PC-3 (cell line): ENCODE measurements at places on chromosomes 1 and 21.
A peak's percentile ranks its signal among the peaks of the same experiment; 100 is the strongest.

DNA sequence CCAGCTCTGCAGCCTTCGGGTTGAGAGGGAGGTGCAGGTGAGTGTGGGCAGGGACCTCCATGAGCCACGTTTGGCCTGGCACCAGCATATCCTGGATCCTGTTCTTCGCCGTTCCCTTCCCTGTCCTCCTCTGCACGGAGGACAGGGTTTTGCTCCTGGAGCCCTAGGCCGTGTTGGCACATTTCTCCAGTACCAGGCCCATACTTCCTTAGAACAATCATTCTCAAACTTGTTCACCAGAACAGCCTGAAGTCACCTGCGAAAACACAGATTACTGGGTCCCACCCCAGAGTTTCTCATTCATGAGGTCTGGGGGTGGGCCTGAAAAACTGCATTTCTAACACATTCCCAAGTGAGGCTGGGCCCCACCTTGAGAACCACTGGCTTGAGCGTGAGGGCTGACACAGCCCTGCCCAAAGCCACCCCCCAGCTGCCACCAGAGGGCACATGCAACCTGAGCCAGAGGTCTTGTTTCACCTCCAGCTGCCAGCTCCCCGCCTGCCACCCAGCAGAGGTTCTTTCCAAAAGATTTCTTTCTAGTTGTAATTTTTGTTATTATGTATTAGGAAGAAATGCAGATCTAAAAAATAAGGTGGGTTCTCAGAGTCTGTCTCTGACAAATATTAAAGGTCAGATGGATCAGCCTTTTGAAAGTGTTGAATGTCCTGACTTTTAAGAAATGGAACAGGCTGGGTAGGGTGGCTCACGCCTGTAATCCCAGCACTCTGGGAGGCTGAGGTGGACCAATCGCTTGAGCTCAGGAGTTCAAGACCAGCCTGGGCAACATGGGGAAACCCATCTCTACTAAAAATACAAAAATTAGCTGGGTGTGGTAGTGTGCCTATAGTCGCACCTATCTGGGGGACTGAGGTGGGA, 39.6 kb upstream of the LDLRAP1 start:
- DNase-seq = peak; percentile 62

- DNase-seq = no peak
These were observed 51.6 kb upstream of the CNTN2 start for GRCh38 chr1:204991342-204991844.

GRCh38 chr21:38538353-38538752, 40.1 kb upstream of the ERG start:
- no peak for DNase-seq

DNA sequence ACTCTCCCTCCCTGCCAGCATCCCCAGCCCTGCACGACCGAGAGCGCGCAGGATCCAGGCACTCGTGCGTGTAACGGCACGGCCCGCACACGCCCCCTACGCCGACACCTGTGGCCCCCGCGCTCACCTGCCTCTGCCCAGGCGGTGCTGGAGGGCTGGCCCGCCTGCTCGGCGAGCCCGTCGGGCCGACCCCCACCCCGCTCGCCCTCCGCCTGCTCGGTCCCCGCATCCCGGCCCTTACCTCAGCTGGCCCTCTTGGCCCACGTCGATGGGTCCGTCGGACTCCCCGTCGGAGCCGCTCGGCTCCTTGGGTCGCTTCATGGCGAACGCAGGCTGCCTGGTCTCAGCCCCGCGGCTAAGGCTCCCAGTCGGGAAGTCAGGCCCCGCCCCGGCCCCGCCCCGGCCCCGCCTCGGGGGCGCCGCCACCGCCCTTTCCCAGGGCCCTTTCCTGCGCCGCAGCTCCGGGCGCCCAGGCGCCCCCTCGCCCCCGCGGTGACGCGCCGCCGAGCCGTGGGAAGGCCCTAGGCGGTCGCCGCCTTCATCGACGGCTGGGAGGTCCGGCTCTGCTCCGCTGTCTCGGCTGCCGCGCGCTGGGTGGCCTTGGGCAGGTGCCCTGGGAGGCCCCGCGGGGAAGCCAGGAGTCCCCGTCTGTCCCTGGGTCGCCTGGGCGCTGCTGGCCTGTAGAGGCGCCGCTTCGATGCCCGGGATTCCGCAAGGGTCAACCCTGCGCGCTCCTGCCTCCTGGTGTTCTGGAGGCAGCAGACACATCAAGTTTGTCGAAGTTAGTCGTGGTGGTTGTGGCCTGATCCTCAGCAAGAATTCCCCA, at the start of gene HEYL:
Gene HEYL, minus strand, starts transcription at position 339 of the 826 bp plus-strand sequence. Its CDS starts 18 bp downstream, at position 321.
- DNase-seq = no peak

- DNase-seq = no peak
These were observed 62.5 kb downstream of the POFUT2 start for GRCh38 chr21:45225041-45225740.

- DNase-seq = no peak
These were observed 111.1 kb upstream of the SGIP1 start for GRCh38 chr1:66422804-66423203.

DNA sequence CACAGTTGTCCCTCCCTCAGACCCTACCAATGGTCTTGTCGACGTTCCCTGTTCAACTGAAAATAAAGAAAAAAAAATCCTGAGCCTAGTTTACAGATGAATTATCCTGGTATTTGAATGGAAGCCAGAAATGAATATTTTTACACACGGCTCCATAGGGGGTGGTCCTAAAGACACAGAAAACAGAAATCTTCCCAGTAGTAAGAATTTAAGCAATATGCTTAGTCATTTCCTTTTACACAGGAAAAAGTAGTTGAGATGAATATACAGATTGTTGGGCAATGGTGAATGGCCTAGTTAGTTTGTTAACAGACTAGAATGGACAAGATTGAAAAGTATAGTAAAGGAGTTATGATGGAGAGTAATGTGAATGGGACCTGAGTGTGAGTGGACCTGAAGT, 67.4 kb downstream of the RGS18 start:
- peak; percentile 4 for DNase-seq

DNA sequence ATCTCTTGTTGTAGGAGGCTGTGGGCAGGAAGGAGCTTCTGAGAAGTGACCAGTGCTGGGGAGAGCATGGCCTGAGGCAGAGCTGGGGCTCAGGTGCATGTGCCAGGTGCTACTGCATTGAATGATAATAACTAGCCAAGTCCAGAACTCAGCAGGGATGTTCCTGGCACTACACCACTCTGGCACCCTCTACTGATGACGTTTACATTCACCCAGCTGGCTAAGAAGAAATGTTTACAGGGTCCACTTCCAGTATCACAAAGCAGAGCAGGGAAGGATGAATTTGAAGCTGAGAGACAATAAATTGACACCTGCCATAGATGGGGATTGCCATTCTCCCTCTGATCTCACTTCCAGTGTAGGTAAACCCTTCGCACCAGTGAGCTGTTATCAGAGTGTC, 411.8 kb downstream of the SETD4 start:
- peak; percentile 48 for DNase-seq

DNA sequence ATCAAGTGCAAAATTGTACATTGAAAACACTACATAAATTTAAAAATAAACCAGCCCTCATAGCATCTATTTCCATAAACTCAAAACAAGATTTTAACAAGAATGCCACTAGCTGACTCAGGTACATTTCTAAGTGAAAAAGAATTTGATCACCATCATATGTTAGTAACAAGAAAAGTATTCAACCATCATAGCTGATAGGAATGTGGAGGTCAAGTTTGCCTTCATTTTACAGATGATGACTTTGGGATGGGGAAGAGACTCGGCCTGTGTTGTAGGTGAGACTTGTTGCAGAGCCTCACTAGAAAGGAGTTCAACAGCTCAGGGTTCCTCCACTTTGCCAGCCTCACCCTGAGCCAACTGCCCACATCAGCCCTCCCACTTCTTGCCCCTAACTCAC, 318.8 kb upstream of the FAM78B start:
- DNase-seq = peak; percentile 80

- DNase-seq = peak; percentile 8
These were observed 272.9 kb downstream of the KAZN start for GRCh38 chr1:14871218-14871970.

- DNase-seq = peak; percentile 78
These were observed 15.4 kb downstream of the EFNA3 start for GRCh38 chr1:155093911-155094621.

DNA sequence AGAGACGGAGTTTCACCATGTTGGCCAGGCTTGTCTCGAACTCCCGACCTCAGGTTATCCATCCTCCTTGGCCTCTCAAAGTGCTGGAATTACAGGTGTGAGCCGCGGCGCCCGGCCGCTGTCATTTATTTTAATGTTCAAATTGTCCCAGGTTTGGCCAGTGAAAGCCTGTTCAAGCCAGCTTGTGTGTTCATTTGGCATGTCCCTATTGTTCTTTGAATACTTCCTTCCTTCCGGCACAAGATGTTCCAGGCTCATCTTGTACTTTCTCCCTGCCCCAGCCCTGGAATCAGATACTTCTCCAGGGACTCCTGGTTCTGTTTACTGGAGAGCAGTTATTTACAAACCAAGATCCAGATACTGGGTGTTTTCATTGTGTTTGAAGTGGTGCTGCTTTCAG, 37.0 kb downstream of the ZBTB8B start:
- DNase-seq = no peak

DNA sequence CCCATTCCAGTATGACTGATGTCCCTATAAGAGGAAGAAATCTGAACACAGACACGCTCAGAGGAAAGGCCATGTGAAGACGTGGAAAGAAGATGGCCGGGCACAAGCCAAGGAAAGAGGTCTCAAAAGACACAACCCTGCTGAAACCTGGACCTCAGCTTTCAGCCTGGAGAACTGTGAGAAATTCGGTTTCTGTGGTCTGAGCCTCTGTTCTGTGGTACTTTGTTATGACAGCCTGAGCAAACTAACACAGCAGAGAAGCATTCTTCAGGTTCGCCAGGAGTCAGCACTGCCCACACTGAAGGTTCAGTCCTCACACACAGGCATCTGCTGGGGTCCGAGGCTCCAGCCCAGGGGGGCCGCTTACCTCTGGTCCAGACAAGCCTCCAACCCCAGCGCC, 37.7 kb downstream of the SEC16B start:
- no peak for DNase-seq

DNA sequence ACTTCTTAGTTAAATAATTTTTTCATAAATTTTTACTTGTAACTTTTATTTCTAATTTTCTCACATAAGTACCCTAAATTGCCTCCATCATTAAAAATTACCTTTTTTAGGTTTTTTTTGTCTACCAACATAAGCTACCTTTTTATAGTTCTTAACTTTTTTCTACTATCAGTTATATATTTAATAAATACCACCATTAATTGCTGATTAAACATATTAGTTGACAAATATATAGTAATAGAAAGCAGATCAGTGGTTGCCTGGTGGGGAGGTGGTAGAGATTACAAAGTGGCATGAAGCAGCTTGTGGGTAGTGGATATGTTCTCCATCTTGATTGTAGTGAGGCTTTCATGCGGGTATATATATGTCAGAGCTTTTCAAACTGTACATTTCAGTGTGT, 6.1 kb upstream of the SH3BP5L start:
- no peak for DNase-seq

DNA sequence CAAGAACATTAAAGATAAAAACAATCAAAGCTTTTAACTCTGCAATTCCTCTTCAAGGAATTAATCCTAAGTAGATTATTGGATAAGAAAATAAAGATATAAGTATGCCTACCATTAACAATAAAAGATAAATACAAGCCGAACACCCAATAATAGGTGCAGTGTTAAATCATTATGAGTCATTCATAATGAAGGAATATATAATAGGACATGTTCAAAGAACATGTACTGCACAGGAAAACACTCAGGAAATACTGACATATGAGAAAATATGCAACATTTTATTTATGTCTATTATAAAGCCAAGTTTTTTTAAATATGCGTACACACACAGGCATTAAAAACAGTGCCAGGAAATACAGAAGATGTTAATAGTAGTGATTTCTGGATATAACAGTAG, 11.1 kb upstream of the EXO1 start:
- DNase-seq = no peak

- no peak for DNase-seq
These were observed 14.5 kb upstream of the ACTA1 start for GRCh38 chr1:229448354-229448753.

DNA sequence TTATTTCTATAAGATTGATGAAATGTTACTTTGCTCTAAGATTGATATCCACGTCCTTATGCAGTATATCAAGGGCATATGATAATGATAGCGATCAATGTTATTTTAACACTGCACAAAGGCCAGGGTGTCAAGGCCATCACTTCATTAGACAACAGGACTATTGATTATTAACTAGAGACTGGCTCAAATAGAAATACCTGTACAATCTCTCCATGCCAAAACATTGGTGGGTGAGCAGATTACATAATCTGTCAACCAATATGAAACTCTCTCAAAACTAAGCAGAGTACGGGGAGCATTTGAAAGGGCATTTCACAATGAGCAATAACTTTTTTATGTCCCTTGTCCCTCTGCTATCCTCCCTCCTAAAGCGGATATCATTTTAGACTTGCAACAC, 566.5 kb upstream of the PKN2 start:
- DNase-seq = no peak

GRCh38 chr1:186993996-186994395, 165.2 kb downstream of the PLA2G4A start:
- no peak for DNase-seq

GRCh38 chr1:59143811-59144210, 153.1 kb upstream of the FGGY start:
- DNase-seq = peak; percentile 36

GRCh38 chr1:178330848-178331497, 165.8 kb downstream of the CLEC20A start:
- DNase-seq = no peak

DNA sequence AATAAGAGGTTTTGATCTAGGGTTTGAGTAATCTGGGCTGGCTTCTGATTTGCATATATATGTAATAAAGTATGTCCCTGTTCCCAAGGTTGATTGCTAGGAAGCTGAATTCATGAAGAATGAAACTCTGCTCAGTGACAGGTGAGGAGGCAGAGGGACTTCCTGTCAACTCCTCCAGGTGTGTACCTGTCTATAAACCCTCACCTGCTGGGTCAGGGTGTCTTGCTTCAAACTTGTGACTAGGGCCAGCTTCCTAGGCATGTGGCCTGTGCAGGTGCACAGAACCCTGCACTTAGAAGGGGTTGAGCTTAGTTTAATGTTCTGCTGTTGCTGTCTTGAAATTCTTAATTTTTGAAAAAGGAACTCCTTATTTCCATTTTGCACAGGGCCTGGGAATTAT, 21.1 kb downstream of the OLFML3 start:
- DNase-seq = no peak

DNA sequence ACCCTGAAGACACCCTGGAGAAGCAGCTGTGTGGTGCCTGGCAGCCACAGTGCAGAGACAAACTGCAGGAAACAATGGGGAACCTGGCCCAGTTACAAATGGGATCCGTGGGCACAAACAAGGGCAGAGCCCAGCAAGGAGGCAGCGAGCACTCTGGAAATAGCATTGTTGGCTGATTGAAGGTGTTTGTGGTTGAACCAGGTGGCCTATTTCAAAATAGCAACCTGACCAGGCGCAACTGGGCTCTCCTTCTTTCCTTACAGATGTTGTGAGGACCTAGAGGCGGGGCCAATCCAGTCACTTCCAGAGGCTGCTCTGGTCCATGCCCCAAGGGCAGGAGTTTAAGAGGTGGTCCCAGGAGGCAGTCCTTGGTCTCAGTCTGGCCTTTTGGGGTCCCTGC, 21.7 kb upstream of the ZBTB21 start:
- DNase-seq = no peak
